ENCODE measurements at places on chromosomes 5 and 9. TPM values are rescaled to one million over a fixed set of nuclear protein-coding genes. Genes with fewer than 3 reads are reported as not detected.

Gene SPINK6
- not detected for total RNA-seq

Gene MOB3B
- 3.3 TPM for total RNA-seq

GRCh38 chr5:142894749-142895148 is 124.6 kb downstream of the ARHGAP26 start:
- DNase-seq: no peak

GRCh38 chr5:152529440-152529839 is 124.4 kb upstream of the NMUR2 start:
- no peak for DNase-seq

DNA sequence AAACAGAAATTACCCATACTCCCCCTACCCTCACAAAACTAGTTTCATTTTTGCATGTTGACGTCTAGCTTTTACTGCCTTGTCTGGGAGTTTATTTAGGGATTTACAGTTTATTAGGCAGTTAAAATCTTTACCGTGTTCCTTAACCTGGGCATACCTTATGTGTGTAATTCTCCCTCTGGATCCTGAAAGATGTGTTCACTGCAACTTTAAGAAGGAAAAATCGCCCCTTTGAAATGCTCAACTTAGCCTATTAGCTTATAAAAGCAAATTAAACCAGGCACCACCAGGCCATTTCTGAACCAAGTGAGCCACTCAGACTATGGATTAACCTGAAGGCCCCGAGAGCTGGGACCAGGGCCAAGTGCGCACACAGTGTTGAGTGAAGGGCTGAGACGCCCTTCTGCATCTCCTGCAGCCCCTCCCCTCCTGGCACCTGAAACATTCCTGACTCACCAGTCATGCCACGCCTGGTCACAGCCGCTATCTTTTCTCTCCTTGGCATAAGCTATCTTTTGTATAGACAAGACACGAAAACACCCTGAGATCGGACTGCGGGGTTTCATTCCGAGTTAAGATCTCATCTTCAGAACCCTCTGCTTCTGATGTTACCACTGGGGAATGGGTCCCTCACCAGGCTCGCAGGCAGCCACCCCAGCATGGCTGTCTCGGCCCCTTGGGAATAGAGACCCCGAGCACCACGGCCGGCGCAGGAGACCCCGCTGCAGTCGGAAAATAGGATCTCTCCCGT is 111.9 kb downstream of the ROR2 start:
- DNase-seq: no peak

DNA sequence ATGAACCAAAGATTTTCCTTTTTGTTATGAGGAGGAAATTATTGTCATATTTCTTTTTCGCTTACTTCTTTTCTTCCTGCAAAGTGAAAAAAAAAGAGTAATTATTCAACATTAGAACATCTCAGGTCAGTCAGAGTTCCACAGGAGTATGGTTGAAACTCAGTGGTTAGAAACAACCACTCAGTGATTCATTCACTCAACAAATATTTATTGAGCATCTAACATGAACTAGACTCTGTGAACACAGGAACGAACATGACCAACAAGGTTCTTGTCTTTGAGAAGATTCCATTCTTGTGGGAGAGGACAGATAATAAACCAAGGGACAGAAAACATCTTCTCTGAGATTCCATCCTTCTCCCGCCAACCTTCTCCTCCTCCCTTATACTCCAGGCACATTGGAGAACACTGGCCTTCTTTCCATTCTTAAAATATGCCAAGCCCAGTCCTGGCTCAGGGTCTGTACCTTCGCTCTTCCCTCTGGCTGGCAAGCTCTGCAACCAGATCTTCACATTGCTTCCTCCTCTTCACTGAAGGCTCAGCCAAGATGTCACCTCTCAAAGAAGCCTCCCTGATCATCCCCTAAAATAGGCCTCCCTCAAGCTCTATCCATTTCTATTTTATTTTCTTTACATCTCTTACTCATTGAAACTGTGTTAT is 6.8 kb upstream of the GRAMD2B start:
- no peak for DNase-seq

DNA sequence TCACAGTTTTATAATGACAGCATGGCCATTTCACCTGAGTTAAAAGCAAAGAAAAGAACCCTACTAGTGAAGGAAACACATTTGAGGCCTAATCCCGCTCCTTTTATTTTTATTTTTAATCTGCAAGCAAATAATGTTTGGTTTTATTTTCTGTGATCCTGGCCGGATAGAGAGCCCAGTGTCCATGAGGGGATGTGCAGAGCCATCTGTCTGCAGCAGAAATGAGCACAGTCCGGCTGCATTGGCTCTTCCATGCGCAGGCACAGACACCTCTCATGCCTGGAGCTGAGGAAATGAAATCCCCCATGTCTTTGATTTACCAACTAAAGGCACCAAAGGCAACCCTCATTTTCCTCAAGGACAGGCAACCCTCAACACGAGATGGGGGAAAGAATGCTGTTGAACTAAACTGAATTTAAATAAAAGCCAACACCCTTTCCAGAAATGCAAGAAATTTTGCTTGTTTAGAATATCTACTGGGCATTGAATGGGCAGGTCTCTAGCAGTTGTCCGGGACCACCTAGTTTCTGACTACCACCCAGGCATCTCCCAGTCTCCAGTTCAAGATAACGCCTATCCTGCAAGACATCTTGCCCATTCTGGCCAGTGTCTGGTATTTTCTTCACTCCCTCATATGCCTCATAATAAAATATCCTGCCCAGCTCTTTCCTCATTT is 47.9 kb upstream of the SEMA6A start:
- no peak for DNase-seq
